ENCODE measurements at places on chromosomes 4 and X.

DNA sequence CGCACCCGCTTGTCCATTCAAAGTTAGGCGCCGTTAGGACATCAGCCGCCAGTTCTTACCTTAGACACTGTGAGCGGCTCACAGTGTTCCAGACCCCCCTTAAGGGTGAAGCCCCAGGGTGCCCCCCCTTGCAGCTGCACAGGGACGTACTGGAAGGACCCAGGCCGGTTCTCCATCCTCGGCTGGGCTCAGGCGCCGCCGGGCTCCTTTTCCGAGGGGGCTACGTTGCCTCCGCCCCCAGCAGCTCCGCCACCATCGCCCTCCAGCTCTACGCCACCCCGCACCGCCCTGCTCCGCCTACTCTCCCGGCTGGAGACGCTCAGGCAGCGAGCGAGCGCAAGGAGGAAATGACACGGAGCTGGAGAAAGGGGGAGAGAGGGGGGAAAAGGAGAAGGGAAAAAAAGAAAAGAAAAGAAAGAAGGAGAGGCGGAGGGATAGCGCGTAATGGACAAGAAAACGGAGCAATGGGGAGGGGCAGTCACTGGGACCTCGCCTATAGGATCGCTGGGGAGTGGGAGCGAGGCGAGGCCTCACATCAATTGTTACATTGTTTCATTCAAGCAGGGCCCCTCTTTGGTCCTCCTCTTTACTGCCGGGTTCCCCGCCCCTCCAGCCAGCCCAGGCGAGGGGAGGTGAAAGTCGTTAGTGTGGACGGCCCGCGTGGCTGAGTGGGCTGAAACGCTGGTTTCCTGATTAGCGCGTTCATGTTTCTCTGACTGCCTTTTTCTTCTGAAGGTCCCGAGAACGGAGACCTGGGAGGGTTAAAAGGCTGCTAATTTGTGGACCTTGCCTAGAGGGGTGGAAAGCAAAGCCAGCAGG lies at the start of gene SHROOM4:
SHROOM4 (minus strand) TSS at position 352 of the 819 bp plus-strand sequence; CDS start at position 176, 176 bp downstream.
- no peak for DNase-seq

DNA sequence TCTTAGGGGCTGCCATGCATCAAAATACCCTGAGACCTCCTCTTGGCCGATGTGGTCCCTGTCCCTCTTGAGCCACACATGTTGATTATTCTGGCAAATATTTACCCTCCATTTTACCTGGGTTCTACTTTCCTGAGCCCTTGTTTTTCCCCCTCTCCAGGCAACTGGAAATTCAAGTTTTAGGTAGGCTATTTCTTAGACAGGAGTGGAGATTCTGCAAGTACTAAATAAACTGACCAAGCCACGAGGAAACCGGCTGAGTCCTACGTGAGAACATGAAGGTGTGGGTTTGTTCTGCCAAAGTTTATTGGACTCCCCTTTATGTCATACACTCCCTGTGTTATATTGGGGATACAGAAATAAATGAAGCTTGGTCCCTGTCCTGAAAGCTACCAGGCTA lies 88.1 kb downstream of the RTL5 start:
- DNase-seq = no peak

GRCh38 chrX:21972721-21973120 lies 32.2 kb downstream of the SMS start:
- no peak for DNase-seq

DNA sequence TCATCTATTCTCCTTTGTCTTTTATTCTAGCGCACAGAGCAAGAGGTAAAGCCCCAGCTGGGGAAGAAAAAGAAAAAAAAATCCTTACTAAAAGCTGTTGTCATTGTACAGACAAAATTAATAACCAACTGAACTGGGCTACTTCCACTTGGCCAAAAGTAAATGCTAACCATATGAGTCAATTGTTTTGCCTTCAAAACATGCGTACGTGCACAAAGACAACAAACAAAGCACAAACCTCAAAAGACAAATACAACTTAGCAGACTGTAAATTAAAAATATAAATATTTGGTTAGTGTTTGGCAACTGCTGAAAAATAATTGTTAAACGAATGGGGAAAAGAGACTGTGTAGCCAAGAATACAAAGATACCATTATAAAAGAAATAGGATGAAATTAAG lies 5.9 kb downstream of the EDA2R start:
- no peak for DNase-seq

DNA sequence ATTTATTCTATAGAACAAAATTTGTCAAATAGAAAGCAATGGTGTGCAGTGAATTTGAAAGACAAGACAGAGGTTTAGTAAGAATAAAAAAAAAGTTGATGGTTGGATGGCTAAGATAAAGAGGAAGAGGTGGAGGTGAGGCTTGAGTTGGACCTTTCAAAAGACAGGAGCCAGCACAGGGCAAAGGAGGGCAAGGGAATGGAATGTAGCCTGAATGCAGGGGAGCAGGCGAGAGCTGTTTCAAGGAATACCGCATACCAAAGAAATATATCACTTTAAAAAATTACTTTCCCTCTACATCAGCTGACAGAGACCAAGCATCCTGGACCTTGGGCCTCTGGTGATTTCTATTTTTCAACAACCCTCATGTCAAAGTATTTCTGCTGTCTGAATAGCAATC lies 38.0 kb upstream of the CXXC4 start:
- DNase-seq = no peak

GRCh38 chr4:111773858-111774257 lies 371.4 kb upstream of the FAM241A start:
- no peak for DNase-seq

DNA sequence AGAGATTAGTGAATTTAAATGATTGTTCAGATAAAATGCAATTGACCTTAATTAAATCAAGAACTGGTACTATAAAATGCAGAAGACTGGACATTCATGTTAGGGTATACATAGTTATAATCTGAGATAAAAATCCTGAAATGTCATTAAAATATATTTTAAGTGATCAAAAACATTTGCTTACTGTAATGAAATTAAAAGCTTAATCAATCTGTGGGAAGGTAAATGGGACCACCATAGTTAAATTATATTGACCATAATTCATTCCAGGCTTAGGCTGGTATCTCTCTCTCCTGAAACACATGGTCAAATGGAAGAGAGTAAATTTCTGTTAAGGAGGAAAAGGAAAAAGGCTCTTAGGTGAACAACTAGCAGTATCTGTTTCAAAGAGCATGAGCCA lies 474.4 kb downstream of the C4orf33 start:
- DNase-seq = no peak

DNA sequence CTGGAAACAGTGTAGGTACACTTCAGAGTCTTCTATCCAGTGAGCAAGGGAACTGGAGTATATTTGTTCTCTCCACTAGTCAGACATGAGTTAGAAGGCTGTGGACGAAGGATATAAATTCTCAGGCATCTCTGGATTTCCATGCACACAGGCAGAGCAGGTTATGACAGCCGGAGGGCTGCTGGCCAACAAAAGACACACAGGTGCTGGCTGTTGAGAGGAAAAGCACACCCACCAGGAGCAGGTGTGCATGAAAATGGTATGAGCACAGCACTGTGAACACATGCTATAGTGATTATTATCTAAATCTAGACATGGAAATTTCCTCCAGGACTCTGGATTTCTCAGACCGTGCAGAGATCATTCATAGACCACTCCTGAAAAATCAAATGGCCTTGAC lies 444.7 kb upstream of the RPS6KA3 start:
- DNase-seq = no peak

GRCh38 chr4:120704538-120704937 lies 218.0 kb downstream of the PRDM5 start:
- DNase-seq = no peak

DNA sequence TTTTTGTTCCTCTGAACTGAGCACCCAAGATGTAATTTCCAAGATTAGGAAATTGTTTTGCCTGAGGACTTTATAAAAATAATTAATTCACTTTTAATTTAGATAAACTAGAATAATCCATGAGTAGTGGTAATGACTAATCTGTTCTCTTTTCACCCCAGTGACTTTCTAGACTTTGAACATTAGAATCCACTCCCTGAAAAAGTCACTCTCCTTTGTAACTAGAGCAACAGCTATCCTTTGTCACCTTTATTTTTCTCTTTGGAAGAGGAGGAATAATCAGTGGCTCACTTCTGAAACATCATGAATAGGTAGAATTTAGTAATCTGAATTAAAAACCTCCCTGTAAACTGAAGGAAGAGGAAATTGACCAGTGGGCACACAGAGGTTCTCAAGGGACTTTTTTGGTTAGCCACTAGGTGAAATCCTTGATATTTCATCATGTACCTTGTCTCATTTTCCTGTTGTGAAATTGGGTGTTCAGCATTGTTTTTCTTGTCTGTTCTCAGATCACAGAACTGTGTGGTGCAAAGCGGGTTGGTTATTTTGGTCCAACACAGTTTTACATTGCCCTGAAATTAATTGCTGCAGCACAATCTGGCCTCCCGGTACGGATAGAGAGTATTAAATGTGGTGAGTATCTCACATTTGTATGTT lies 59.4 kb downstream of the REPS2 start:
- no peak for DNase-seq

- no peak for DNase-seq
These were observed 121.9 kb upstream of the POF1B start for GRCh38 chrX:85501349-85501748.

- DNase-seq = no peak
These were observed 30.0 kb upstream of the SLC9A7 start for GRCh38 chrX:46788902-46789301.

GRCh38 chr4:140057701-140058100 lies 96.3 kb downstream of the MAML3 start:
- no peak for DNase-seq

DNA sequence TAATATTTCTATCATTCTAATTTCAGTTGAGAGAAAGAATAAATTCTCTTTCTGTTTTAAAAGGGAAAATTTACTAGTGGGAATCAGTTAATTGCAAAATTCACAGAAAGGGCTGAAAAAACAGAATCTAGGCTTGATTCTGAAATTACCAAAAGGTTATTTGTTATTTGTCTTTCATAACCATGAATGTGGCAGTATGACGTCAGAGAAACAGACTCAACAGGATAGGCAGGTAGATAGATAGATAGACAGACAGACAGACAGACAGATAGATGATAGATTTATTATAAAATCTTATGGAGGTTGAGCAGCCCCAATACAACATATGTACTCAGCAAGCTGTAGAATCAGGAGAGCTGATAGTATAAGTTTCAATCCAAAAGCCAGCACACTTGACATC lies 311.0 kb downstream of the ADAM29 start:
- no peak for DNase-seq

GRCh38 chrX:19756597-19757131 lies 130.7 kb downstream of the SH3KBP1 start:
- no peak for DNase-seq

DNA sequence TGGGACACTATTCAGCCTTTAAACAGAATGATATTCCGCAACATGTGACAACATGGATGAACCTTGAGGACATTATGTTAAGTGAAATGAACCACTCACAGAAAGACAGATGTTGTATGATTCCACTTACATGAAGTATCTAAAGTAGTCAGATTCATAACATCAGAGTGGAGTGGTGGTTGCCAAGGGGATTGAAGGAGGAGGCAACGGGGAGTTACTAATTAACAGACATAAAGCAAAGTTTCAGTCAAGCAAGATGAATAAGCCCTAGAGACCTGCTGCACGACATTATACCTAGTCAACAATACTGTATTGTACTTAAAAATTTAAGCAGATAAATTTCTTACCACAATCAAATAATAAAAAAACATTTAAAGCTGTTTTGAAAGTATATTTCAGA lies 105.0 kb upstream of the NR0B1 start:
- DNase-seq = no peak

- DNase-seq = no peak
These were observed 25.5 kb upstream of the RXFP1 start for GRCh38 chr4:158496030-158496741.

GRCh38 chrX:40671126-40671525 lies 23.8 kb upstream of the CXorf38 start:
- no peak for DNase-seq

- DNase-seq = no peak
These were observed 1.7 kb downstream of the PRAF2 start for GRCh38 chrX:49071877-49072711.

DNA sequence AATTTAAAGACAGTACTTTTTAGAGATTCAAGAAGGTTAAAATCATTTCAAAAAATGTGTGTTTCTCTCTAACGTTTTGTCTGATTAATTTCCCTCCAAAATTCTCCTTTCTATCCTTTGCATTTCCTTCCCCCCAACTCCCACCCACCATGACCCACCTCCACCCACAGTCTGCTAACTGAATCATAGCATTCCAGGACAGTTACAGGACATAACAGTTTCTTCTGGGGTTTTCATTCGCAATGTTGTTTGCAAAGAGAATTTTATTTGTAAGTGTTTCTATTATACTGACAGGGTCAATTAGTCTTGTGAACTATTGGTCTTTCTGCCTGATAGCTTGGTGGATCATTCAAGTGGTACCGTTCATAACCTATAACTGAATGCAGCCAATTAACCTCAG lies 53.7 kb downstream of the ANAPC10 start:
- no peak for DNase-seq

DNA sequence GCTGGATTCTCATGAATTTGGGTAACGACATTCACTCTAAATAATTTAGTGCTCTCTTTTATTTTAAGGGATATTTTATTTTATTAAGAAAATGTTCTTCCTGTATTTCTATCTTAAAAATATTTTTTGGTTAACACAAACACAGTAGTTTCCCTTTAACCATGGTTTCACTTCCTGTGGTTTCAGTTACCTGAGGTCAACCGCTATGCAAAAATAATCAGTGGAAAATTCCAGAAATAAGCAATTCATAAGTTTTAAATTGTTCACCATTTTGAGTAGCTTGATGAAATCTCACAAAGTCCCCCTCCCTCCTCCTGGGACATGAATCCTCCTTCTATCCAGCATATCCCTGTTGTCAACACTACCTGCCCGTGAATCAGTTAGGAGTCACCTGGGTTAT lies 71.4 kb downstream of the GBA3 start:
- no peak for DNase-seq

Measured in stimulated activated CD4-positive, alpha-beta T cell treated with anti-CD3 and anti-CD28 coated beads, Interleukin-15, amount 100 ng/mL, for 1 hour (primary cell).